NCI-H187 (cell line): ENCODE measurements at places on chromosomes 2 and 18.

DNA sequence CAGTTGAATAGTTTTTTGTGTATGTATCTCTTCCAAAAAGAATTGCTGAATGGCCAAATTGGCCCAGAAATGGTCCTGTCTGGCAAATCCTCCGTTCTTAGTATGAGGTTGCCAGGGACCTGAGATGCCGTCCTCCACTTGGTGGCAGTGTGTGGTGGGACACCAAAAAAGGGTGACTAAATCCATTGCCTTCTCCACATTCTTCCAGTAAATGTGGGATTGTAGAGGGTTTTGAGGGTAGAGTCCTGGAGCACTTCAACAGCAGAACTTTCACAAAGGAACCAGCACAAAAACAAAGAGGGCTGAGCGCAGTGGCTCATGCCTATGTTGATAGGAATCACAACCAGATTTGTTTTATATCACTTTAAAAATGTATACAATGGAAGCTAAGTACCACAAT, 199.9 kb downstream of the BCL2 start:
- DNase-seq, result no peak

DNA sequence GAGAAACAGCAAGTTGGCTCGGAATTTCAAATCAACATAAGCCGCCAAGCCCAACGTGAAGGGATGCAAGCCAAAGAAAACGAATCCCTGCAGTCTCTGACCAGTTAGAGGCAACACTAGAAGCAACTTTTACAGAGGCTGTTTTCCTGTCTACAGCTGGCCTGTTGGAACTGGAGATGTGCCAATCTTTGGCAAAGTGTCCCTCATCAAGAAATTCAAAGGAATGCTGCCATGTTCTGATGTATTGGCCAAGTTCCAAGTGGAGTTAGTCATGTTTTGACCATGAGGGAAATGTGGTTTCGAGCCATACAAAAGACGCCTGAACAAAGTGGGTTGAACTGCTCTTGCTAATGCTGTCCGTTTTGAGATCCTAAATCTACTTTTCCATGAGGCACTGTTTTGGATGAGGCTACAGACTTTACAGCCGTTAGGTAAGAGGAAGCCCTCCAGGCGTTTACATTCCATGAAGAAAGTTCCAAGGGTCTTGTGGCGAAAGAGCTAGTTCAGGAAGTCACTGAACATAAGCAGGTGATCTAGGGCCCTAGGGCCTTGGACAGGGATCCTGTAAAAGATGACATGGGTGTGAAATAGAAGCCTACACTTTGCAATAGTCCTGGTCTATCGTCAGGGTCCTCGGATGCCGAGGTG, 140.7 kb upstream of the PXDN start:
- no peak for DNase-seq

GRCh38 chr2:9811679-9812511, 31.4 kb upstream of the TAF1B start:
- no peak for DNase-seq

GRCh38 chr2:100404411-100404810, 13.1 kb downstream of the CHST10 start:
- no peak for DNase-seq

GRCh38 chr2:46722142-46722541, 193.5 kb downstream of the MCFD2 start:
- DNase-seq, result no peak

- DNase-seq, result no peak
Observed at GRCh38 chr18:7608174-7608550, 41.0 kb downstream of the PTPRM start.
